ENCODE measurements at places on chromosomes 1 and 21.

GRCh38 chr1:18005238-18005637 is 102.4 kb upstream of the IGSF21 start:
- no peak for DNase-seq

- peak; percentile 51 for DNase-seq
These were observed 2.1 kb upstream of the PEX10 start for GRCh38 chr1:2414297-2414958.

GRCh38 chr1:12376236-12377045 is 146.6 kb downstream of the VPS13D start:
- DNase-seq = no peak

GRCh38 chr1:33762962-33763361 is 100.9 kb upstream of the HMGB4 start:
- DNase-seq = peak; percentile 22
